Hypothalamus (tissue), 51 donors: ENCODE measurements at places on chromosomes 3 and 15.

DNA sequence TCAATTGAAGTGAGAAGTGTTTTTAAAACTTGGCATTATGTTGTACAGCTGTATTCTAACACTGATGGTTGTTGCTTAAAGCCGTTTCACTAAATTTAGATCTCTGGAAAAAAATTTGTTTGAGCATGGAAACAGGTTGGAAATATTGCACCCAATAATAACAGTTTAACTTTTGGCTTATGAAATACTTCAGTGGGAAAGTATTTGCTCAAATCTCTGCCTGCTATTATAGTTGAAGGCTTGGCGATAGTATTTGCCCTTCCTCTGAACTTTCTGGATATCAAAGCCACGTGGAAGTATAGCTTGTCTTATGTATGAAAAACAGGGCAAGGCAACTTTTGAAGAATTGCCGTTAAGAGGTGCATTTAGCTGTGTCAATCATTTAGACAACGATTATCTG is 270.3 kb upstream of the LRRFIP2 start:
- no peak for DNase-seq

DNA sequence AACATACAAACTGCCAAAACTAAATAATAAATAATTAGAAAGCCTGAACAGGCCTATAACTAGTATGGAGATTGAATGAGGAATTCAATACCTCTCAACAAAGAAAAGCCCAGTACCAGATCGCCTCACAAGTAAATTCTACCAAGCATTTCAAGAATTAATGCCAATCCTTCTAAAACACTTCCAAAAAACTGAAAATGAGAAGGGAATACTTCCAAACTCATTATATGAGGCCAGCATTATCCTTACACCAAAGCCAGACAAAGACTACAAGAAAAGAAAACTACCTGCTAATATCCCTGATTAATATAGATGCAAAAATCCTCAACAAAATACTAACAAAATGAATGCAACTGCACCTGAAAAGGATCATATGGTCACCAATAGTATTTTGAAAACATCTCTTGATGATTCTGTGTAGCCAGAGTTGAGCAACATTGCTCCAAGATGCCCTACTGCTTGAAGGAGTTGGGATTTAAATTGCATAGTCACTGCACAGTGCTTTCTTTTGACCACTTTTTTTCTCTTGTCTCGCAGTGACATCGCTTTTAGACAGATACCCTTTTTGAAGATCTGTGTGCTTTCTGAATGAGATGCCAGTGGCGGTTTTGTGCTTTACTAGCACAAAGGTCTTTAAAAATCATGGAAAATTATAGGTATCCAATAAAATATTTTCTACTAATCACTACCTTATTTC is 487.2 kb upstream of the RASGRP1 start:
- DNase-seq = no peak

DNA sequence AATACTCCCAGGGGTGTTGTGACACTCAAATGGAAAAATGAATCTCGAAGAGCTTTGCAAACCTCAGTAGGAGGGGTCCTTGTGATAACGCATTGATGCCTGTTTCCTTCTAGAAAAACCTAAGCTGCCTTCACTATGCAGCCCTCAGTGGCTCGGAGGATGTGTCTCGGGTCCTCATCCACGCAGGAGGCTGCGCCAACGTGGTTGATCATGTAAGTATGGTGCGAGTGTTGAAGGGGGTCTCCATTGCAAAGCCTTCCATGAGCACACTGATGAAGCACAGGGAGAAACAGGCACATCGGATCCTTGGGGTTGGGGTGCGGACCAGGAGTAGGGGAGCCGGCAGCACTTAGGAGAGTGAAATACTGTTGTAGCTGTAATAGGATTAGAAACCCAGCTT is 22.3 kb downstream of the ANKDD1A start:
- no peak for DNase-seq

GRCh38 chr15:92361321-92362000 is 32.2 kb upstream of the ST8SIA2 start:
- DNase-seq = no peak

GRCh38 chr15:32688151-32688639 is 29.6 kb upstream of the GREM1 start:
- no peak for DNase-seq

DNA sequence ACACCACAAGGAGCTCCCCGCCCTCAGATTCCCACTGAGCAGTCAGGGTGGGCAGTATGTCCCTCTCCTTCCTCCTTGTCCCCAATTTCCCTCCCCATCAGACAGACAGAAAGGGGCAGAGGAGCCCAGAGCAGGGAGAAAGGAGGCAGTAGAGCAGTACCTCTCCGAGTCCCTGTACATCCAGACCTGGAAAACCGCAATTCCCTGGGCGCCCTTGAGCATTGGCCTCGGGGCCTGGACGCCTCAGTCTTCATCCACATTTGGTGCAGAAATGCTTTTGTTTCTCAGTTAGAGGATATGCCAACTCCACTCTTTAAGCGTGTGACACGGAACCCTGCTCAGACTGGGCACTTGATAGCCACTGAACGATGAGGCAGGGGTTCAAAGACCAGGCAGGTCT is 5.9 kb downstream of the ISG20 start:
- no peak for DNase-seq

DNA sequence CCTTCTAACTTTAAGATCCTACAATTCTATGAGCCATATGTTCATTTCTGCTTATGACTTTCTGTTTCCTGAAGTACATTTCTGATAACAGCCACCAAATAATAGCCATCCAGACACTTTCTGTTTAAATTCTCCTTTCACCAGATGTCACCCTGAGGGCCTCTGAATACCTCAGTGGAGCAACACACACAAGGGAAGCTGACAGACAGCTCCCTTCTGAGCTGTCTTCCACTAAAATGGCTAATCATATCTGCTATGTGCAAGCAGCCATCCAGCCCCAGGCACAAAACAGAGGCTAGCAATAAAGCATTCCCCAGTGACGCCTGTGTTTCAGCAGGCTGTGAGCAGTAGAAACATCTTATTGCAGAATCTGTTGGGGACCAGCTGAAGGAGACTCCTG is 666.6 kb upstream of the UBE2E2 start:
- DNase-seq = no peak

DNA sequence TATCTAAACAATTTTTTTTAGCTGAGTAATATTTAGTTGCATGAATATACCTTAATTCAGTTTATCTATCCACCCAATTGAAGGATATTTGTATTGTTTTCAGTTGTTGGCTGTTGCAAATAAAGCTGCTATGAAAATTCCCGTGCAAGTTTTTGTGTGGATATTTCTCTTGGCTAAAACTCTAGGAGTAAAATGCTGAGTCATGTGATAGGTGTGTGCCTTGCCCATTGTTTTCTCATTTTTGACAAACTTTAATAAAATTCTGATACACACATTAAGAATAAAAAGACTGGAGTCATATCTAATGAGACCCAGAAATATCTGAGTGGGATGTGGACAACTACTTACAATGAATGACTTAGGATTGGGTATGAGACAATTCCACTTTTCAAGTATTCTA is 78.6 kb downstream of the MDFIC2 start:
- DNase-seq = no peak

- DNase-seq = no peak
Observed at GRCh38 chr3:15050405-15051092, 14.6 kb downstream of the MRPS25 start.

- DNase-seq = no peak
Observed at GRCh38 chr3:49397470-49397869, 14.3 kb downstream of the RHOA start.

GRCh38 chr3:51684971-51685751 is 14.1 kb downstream of the TEX264 start:
- no peak for DNase-seq

- DNase-seq = no peak
Observed at GRCh38 chr3:114590309-114591047, 296.6 kb downstream of the TIGIT start.

- DNase-seq = no peak
Observed at GRCh38 chr15:33021806-33022389, 172.6 kb downstream of the FMN1 start.
